Naive thymus-derived CD4-positive, alpha-beta T cell (primary cell): ENCODE measurements at places on chromosomes 2 and 18.

GRCh38 chr18:37561986-37562385 is 3.6 kb downstream of the CELF4 start:
- no peaks in the 10 kb centered on the region for H3K27me3 ChIP-seq
- no peak for DNase-seq
- H3K36me3 ChIP-seq, result no peaks in the 10 kb centered on the region
- no peak overlapping the region for H3K27ac ChIP-seq
- no peaks in the 10 kb centered on the region for H3K4me1 ChIP-seq

- no peaks in the 10 kb centered on the region for H3K27me3 ChIP-seq
- H3K36me3 ChIP-seq, result no peaks in the 10 kb centered on the region
- no peak overlapping the region for H3K27ac ChIP-seq
- no peak overlapping the region for H3K4me3 ChIP-seq
- no peaks in the 10 kb centered on the region for H3K4me1 ChIP-seq
Observed at GRCh38 chr2:241053576-241054251, 48.4 kb downstream of the MTERF4 start.

- no peak for DNase-seq
- H3K27me3 ChIP-seq, result no peaks in the 10 kb centered on the region
- no peak overlapping the region for H3K27ac ChIP-seq
- H3K4me1 ChIP-seq, result no peaks in the 10 kb centered on the region
- no peak overlapping the region for H3K4me3 ChIP-seq
Observed at GRCh38 chr18:8854550-8854949, 149.2 kb downstream of the MTCL1 start.

- DNase-seq, result no peak
- H3K36me3 ChIP-seq, result peaks cover 4% of the 10 kb centered on the region
Observed at GRCh38 chr2:190447766-190448165, 39.6 kb downstream of the MFSD6 start.

GRCh38 chr2:179579800-179580199 is 281.6 kb downstream of the ZNF385B start:
- no peak for DNase-seq
- no peaks in the 10 kb centered on the region for H3K4me1 ChIP-seq
- no peak overlapping the region for H3K27ac ChIP-seq
- no peaks in the 10 kb centered on the region for H3K27me3 ChIP-seq

- peaks cover 4% of the 10 kb centered on the region for H3K27me3 ChIP-seq
- DNase-seq, result no peak
- H3K4me3 ChIP-seq, result no peak overlapping the region
- H3K36me3 ChIP-seq, result no peaks in the 10 kb centered on the region
Observed at GRCh38 chr2:63057249-63058143, 6.9 kb downstream of the OTX1 start.

- no peak for DNase-seq
- no peak overlapping the region for H3K27ac ChIP-seq
- no peak overlapping the region for H3K4me3 ChIP-seq
- no peaks in the 10 kb centered on the region for H3K4me1 ChIP-seq
- H3K36me3 ChIP-seq, result no peaks in the 10 kb centered on the region
- no peaks in the 10 kb centered on the region for H3K27me3 ChIP-seq
Observed at GRCh38 chr2:128815248-128815647, 496.6 kb upstream of the HS6ST1 start.

DNA sequence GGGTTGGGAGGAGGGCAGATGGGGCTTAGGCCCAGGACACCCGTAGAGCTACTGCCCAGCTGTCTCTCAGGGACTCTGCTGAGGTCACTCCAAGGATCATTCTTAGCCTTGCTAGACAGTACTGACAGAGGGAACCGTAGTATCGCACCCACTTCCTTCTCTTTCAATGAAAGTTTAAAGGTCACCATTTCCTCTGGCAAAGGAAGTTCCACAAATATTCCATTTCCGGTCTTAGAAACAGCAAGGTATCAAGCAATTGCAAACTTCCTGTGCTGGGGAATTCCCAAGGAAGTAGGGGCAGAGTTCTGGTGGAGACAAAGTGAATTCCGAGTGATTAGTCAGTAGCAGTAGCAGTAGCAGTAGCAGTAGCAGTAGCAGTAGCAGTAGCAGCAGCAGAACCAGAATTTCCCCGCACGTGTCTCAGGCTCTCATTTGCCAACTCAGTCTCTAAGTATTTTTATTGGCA is 24.7 kb downstream of the IL1B start:
- H3K27ac ChIP-seq, result no peak overlapping the region
- no peaks in the 10 kb centered on the region for H3K36me3 ChIP-seq
- DNase-seq, result no peak
- no peak overlapping the region for H3K4me3 ChIP-seq
- no peaks in the 10 kb centered on the region for H3K27me3 ChIP-seq

DNA sequence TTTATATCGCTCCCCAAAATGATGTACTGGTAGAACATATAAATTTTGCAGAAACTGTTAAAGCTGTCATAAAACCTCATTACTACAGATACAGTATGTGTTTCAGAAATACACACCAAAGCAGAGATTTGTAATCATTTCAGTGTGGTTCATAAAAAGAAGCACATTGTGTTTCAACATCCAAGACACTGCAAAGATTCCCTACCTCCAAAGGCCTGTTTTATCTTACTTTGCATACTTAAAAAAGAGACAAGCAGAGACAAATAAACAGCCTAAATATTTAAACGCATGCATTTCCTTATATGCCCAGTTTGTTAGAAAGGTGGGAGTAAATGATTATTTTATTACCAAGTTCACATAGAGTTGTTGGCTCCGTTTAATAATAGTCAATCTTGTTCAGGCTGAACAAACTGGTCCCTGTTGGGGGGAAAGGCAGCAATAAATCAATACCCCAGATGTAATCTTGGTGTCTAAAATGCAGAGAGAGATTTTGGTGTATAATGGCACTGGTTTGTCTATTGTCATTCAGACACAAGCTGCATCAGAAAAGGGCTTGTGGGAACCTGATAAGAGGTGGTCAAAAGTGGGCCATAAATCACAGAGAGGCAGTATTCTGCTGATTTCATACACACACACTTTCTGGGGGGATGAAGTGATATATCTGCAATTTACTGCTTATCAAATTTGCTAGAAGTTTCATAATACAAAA is 321.4 kb upstream of the ETAA1 start:
- no peaks in the 10 kb centered on the region for H3K27me3 ChIP-seq
- no peak overlapping the region for H3K4me3 ChIP-seq
- no peak for DNase-seq
- H3K4me1 ChIP-seq, result no peaks in the 10 kb centered on the region

DNA sequence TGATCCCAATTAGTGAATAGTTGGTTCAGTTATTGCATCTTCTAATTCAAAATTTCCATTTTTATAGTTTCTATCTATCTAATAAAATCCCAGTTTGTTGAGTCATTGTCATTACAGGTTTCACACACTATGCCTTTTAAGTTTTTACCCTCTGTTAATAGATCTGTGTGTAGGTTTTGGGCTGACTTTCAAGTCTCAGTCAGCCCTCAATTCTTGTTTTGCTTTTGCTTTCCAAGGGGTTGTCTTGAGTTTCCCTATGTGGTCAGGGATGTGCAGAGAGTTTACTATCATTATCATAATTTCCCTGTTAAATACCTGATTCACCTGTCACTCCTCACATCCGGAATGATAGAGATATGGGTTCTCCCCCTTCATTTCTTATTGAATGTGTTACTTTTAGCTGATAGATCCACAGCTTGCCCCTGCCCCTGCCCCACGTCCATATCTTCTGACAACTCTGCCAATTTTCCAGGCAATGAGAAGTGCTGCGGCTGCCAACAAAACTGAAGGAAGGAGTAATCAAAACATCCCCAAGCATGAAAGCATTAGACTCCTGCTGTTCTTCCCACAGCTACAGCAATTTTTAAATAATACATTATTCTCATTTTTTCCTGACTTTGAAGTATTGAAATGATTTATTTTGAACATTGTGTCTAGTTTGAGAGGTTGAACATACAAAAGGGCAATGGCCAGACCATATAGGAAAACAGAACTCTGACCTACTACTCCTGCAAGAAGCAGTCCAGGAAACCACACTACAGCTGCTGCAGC is 1064.8 kb downstream of the SUCLG1 start:
- no peak for DNase-seq
- no peak overlapping the region for H3K27ac ChIP-seq
- no peaks in the 10 kb centered on the region for H3K27me3 ChIP-seq
- no peak overlapping the region for H3K4me3 ChIP-seq

- H3K4me3 ChIP-seq, result no peak overlapping the region
- no peaks in the 10 kb centered on the region for H3K36me3 ChIP-seq
- DNase-seq, result no peak
- H3K27ac ChIP-seq, result no peak overlapping the region
Observed at GRCh38 chr2:223954401-223954800, 2.9 kb upstream of the MRPL44 start.

- no peak overlapping the region for H3K27ac ChIP-seq
- no peak overlapping the region for H3K4me3 ChIP-seq
- no peaks in the 10 kb centered on the region for H3K36me3 ChIP-seq
- DNase-seq, result no peak
Observed at GRCh38 chr2:156466739-156467405, 30.7 kb downstream of the GPD2 start.

DNA sequence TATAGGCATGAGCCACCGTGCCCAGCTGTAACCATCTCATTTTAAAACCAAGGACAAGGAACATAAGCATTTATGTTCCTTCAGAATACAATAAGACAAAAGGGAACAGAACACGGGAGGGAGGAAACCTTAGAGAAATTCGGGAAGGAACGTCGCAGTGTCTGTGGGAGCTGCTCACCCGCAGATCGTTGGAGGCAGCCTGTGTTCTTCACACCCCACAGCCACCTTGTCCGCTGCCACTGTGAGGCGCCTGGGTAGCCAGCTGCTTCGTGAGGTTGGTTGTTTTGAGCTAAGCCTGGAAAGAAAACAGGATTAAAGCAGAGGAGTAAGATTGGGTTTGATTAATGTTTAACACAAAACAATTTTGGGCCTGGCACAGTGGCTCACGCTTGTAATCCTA is 250.0 kb downstream of the FHOD3 start:
- H3K27me3 ChIP-seq, result no peaks in the 10 kb centered on the region
- H3K36me3 ChIP-seq, result no peaks in the 10 kb centered on the region
- no peak for DNase-seq
- H3K4me3 ChIP-seq, result no peak overlapping the region
- H3K4me1 ChIP-seq, result no peaks in the 10 kb centered on the region

DNA sequence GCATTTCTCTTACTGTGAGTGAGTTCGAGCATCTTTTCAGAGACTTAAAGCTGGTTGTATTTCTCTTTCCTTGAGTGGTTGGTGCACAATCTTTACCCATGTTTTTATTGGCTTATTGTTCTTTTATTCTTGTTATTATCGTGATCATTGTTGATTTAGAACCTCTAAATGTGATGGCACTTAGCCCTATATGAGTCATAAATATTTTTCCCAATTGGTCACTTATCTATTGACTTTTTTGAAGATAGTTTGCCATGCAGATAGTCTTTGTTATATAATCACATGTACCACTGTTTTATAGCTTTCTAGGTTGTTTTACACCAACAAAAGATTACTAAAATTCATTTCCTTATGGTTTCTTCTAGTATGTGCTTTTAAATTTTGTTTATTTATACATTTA is 141.6 kb upstream of the MSH6 start:
- H3K36me3 ChIP-seq, result no peaks in the 10 kb centered on the region
- no peaks in the 10 kb centered on the region for H3K4me1 ChIP-seq
- DNase-seq, result no peak
- H3K27ac ChIP-seq, result no peak overlapping the region

- no peaks in the 10 kb centered on the region for H3K36me3 ChIP-seq
- H3K27ac ChIP-seq, result no peak overlapping the region
- no peaks in the 10 kb centered on the region for H3K4me1 ChIP-seq
- no peaks in the 10 kb centered on the region for H3K27me3 ChIP-seq
- no peak overlapping the region for H3K4me3 ChIP-seq
Observed at GRCh38 chr2:126085011-126085795, 570.8 kb upstream of the GYPC start.

GRCh38 chr2:237437566-237437965 is 23.6 kb upstream of the COL6A3 start:
- no peaks in the 10 kb centered on the region for H3K27me3 ChIP-seq
- DNase-seq, result no peak
- H3K4me3 ChIP-seq, result no peak overlapping the region
- no peaks in the 10 kb centered on the region for H3K36me3 ChIP-seq

GRCh38 chr2:162308747-162309503 is 9.6 kb downstream of the IFIH1 start:
- DNase-seq, result no peak
- H3K27ac ChIP-seq, result no peak overlapping the region
- H3K27me3 ChIP-seq, result no peaks in the 10 kb centered on the region
- no peak overlapping the region for H3K4me3 ChIP-seq
- H3K36me3 ChIP-seq, result peaks cover 5% of the 10 kb centered on the region

- peak overlapping the region; percentile 40 for H3K27ac ChIP-seq
- DNase-seq, result peak; percentile 85
- H3K27me3 ChIP-seq, result no peaks in the 10 kb centered on the region
- peak overlapping the region; percentile 5 for H3K4me3 ChIP-seq
- peaks cover 38% of the 10 kb centered on the region for H3K4me1 ChIP-seq
Observed at GRCh38 chr2:12728221-12728777, 11.6 kb downstream of the TRIB2 start.

- H3K27me3 ChIP-seq, result no peaks in the 10 kb centered on the region
- no peaks in the 10 kb centered on the region for H3K4me1 ChIP-seq
Observed at GRCh38 chr2:142989273-142990204, 112.1 kb downstream of the KYNU start.

DNA sequence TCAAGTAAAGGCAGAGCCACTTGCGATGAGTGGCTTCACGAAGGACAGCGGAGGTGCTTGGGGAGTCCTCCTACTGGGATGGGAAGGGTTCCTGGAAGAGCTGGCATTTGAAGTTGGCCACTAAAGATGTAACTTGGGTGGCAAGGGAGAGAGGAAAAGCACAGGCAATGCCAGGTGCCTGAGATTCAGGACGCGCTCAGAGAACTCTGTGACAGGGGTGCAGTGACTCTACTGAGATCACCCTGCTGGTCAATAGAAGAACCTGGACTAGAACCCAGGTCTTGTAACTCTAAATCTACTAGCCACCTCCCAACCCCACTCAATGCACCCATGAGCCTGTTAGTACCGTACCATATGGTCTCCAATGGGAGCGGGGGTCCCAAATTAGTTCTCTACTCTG is 5.4 kb upstream of the GRHL1 start:
- H3K4me3 ChIP-seq, result no peak overlapping the region
- no peaks in the 10 kb centered on the region for H3K4me1 ChIP-seq
- H3K36me3 ChIP-seq, result no peaks in the 10 kb centered on the region
- no peak overlapping the region for H3K27ac ChIP-seq
- no peak for DNase-seq

- DNase-seq, result no peak
- no peaks in the 10 kb centered on the region for H3K36me3 ChIP-seq
- H3K27me3 ChIP-seq, result no peaks in the 10 kb centered on the region
- no peaks in the 10 kb centered on the region for H3K4me1 ChIP-seq
- no peak overlapping the region for H3K27ac ChIP-seq
- no peak overlapping the region for H3K4me3 ChIP-seq
Observed at GRCh38 chr2:60294901-60295635, 258.4 kb downstream of the BCL11A start.

DNA sequence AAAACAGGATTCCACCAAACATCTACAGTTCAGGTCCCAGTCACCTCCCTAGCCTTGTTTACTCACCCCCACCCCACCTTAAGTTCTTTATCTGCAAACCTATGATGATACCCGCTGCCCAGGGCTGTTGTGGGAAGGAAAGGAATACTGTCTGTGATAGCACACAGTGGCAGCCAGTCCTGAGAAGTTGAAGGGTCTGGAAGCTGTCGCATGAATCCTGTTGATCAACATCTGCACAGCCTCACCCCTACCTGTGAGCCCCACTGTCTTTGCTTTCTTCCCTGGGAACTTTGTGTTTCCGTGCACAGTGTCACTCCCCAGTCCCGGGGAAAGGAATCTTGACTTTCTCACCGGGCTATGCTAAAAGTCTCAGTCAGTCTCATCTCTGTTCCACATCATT is 160.7 kb upstream of the EPAS1 start:
- no peak overlapping the region for H3K4me3 ChIP-seq
- no peak for DNase-seq
- no peaks in the 10 kb centered on the region for H3K36me3 ChIP-seq
- no peaks in the 10 kb centered on the region for H3K27me3 ChIP-seq
- no peak overlapping the region for H3K27ac ChIP-seq
- no peaks in the 10 kb centered on the region for H3K4me1 ChIP-seq
